Osteocyte (in vitro differentiated cells): ENCODE measurements at places on chromosomes 2 and 18. TPM values are rescaled to one million over a fixed set of nuclear protein-coding genes. Genes with fewer than 3 reads are reported as not detected.

ACYP2 gene
- 8.9 and 10.4 TPM in 2 replicates for total RNA-seq

DAPL1 gene
- not detected in 2 replicates for total RNA-seq

- no peaks in the 10 kb centered on the region for H3K4me1 ChIP-seq
- H3K27me3 ChIP-seq: peaks cover 2% of the 10 kb centered on the region
- no peaks in the 10 kb centered on the region for H3K36me3 ChIP-seq
- no peak overlapping the region for H3K4me3 ChIP-seq
- DNase-seq: no peak
These were observed 1348.0 kb upstream of the PIK3C3 start for GRCh38 chr18:40606996-40607395.

DNA sequence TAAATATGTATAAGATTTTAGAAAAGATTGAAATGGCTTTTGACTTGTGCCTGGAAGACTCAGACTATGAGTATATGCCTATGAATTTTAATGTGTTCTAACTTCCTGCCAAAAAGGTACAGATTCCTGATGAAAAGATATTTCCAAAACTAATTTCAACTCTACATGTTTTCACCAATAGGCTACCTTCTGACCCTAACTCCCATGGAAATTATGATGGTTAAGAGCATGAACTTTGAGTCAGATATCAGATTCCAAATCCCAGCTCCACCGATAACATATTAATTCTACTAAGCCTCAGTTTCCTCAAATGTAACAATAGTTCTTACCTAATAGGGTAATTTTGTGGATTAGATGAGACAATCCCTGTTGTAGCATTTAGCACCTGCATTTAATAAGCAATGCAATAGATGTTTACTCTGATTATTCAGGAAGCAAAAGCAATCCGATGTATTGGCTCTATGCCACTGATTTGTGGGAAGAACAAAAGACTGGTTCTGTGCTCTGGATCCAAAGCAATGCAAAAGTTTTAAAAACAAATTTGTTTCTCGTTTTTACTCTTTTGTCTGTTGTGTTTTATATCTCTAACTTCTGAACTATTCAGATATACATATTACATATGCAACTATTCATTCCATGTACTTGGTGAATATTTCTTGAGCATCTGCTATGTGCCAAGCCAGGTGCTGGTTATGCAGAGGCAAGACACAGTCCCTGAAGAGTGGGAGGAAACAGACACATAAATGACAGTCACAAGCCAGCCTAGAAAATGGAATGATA lies 115.4 kb downstream of the GATA6 start:
- DNase-seq: no peak
- H3K27ac ChIP-seq: no peak overlapping the region
- no peaks in the 10 kb centered on the region for H3K36me3 ChIP-seq
- H3K4me1 ChIP-seq: peaks cover 13% of the 10 kb centered on the region
